GM04503 (cell line): ENCODE measurements at places on chromosomes 3 and 15.

DNA sequence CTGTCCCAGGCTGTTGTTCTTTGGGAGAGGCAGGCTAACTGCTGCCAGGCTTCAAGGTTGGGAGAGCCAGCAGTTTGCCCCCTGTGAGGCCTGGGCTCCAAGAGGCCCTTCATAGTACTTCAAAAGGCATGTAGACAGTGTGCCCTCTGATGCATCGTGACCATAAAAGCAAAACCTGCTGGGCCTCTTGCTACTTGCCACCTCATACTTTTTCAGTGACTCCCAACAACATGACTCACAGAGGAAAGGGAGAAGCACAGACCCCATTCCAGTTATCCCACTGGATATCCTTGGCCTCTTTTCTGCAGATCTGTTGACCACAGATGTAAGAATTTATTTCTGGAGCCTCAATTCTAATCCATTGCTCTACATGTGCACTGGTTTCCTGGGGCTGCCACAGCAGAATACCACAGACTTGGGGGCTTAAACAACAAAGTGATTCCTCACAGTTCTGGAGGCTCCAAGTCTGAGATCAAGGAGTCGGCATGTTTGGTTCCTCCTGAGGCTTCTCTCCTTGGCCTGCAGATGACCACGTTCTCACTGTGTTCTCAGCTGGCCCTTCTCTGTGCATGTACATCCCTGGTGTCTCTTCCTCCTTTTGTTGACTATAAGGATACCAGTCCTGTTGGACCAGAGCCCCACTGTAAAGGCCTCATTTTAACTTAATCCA lies 8.9 kb upstream of the NSMCE3 start:
- DNase-seq: peak; percentile 80

DNA sequence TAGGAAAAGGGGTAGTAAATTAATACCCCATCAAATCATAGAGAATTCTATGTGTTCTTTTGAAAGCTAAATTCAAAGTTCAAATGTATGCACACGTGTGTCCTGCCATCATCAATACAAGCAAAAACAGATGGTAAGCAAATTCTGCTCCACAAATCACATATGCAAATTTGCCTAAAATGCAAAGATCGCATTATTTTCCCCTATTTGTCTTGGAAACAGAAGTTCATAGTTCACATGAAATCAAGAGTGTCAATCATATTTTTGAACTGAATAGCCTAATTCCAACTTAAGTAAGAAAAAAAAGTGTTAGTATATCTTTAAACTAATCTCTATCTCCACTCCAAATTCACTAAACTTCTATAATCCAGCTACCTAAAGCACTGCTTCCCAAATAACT lies 8.5 kb downstream of the ADAM10 start:
- no peak for DNase-seq

DNA sequence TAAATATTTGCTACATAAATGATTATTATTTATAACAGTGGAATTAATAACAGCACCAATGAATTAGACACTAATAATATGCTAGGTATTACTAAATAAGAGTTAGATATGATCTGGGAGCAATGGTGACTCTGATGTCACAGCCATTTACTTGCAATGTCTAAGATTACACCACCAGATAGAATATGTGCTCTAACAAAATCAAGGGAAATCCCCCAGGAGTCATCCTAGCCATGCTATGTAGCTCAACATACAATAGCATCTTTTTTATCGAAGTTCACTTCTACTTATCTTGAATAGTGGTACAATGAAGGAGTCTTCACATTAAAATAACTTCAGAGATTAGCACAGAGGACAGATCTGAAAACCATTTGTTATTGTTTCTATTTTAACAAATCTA lies 154.0 kb downstream of the FMN1 start:
- no peak for DNase-seq

- DNase-seq: no peak
Measured at GRCh38 chr3:112670824-112671223, 29.9 kb upstream of the CCDC80 start.
